Adrenal gland (tissue), 19 donors: ENCODE measurements at places on chromosomes 4 and X.
A peak's percentile ranks its signal among the peaks of the same experiment; 100 is the strongest.

DNA sequence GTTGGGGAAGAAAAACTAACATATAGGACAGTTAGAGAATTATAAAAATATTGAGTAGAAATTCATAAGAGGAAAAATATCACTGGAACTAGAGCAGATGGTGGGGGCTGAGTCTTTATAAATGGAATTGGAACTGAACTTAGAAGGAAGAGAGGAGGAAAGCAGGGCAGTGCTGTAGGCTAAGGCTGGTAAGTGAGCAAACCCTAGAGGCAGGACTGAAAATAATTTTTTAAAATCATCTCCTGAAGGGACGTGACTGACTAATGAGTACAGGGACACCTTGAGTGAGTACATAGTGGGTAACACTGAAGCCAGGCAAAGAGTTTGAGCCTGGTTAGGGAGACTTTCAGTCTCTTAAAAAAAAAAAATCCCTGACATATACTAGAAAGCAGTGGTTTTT, 63.3 kb downstream of the GALNT7 start:
- no peak for DNase-seq

DNA sequence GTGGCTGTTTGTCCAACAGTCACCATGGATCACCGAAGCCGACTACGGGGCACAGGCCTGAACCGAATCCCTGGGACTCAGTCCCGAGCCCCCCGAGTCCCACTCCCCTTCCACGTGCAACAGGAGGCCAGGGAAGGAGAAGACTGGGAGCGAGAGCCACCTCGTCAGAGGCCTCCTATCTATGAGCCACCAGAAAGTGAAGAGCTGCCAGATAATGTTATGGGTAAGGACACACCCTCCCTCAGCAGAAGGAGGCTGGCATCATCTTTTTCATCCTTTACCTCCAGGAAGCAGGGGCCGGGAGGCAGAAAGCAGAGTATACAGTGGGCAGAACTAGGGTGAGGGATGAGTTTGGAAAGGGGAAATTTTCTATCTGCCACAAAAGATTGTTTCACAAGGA, 2.8 kb upstream of the PRDX4 start:
- DNase-seq = no peak

DNA sequence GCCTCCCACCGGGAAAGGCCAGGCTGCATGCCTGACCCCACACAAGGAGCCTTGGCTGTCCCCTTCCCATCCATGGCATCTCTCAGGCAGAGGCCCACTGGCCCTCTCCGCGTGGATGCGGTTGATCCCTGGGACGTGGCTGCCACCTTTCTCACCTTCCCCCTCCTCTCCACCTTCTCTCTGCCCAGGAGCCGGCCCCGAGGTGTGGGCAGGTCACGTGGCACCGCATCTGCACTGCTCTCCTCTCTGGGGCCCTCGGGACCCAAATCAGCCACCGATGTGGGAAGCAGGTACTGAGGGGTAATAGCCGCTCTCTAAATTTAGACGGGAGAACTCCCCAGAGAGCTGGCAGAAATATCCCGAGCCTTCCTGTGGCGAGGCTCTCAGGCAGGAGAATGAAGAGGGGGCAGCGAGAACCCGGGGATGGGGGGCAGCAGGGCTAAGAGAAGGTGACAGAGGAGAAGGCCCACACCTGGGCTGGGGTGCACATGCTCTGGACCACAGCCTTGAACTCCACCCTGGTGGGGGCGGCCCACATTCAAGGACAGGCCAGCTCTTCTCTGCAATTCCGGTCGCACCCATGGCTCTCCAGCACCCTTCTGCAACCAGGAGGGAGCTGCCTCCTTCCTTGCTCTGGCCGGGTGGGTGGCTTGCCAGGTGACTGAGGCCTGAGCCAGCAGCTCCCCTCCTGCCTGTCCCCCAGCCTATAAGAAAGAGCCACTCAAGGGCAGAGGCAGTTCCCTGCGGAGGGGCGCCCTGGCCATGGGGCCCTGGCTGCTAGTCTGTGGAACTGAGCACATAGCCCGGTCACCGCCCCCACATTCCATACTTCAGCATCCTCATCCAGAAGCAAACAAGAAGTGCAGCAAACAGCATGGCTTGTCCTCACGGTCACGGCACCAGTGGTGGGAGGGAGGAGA, 9.6 kb upstream of the DUSP9 start:
- no peak for DNase-seq

DNA sequence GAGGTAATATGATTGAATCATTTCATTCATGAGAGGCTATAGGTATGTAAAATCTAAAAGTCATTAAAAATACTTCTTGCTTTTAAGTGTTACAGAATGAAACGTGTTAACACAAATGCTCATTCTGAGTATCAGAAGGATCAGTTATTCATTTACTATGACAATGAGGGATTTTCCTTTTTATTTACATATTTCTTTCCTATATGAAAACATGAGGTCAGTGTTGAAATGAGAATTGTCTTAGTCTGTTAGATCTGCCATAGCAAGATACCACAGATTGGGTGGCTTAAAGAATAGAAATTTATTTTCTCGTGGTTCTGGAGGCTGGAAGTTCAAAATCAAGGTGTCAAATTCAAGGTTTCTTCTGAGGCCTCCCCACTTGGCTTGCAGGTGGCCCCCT, 181.2 kb downstream of the ARHGAP10 start:
- no peak for DNase-seq

GRCh38 chr4:107913283-107913899, 18.0 kb upstream of the CYP2U1 start:
- peak; percentile 57 for DNase-seq

- no peak for DNase-seq
Measured at GRCh38 chrX:154800478-154801210, 4.6 kb downstream of the MPP1 start.

DNA sequence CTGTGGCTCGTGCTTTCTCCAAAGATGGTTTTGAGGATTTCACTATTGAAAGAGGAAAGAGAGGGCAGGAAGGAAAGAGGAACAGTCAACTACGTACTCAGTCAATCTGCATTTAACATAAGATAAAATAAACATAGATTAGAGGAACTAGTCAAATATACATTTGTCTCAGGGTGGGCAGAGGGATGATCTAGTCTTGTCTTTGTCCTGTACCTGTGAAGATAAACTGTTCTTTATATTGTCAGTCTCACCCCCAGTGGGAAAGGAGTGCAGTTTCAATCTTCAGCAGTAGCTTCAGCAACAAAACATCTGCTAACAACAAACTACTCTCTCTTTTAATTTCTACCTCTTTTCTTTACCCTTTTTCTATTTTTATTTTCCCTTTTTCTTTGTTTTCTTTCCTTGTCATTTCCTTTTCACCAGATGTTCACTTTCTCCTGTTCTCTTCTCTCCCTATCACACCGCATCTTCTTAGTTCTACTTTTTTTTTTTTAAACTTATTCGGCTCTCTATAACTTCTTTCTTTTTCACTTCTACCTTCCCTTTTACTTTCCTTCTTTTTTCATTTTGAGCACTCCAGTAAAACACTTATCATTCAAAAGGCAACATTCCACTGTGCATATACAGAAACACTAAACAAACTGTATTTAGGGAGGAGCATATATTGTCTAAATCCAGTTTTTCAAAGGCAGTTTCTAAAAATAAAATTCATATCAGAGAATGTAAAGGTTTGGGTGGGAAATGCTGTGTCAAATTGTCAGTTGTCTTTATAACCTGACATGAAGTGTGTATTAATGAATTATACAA, 51.4 kb upstream of the GUCY1A1 start:
- DNase-seq = no peak

DNA sequence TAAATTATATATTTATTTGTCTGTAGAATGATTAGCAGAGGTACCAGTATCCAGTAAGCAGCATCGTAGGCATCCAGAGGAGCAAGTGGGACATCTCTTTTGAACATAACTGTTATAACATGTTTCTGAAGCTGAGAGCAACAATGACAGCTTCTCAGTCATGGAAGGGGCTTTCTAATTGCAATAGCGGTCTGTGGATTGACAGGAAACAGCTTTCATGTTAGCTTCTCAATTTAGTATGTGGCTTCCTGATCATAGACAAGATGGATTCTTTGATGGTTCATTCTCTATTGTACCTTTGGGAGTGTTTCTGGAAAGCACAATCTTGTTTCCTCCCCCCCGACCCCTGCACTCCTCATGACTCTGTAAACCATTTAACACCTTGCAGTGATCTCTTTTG, 434.6 kb upstream of the GNPDA2 start:
- no peak for DNase-seq

- no peak for DNase-seq
Measured at GRCh38 chr4:8558080-8558960, 21.9 kb upstream of the GPR78 start.

GRCh38 chrX:40171513-40172400, 74.0 kb upstream of the BCOR start:
- DNase-seq = peak; percentile 23

GRCh38 chrX:39602195-39602594, 495.6 kb downstream of the BCOR start:
- no peak for DNase-seq

DNA sequence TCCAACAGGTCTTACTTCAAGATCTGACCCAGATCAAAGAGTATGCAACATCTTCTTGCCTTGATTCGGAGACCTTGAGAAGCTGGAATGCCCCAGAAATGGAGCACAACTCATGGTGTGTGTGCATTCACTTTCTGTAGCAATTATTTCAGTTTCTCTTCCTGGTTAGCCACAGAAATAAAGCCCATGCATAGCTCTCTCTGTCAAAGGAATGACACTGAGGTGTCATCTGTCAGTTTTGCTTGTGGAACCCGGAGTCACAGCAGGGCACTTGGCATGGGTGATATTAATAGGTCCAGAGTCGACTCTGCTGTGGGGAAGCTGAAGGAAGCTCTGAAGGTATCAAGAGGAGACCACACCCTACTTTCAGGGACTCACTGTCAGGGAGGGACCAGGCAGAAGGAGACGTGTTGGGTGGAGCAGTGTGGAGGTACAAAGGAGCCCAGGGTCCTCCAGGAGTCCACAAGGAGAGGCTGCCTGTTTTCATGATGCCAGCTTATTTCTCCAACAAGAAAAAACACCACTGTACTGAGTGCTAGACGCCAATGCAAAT, 10.7 kb downstream of the CLNK start:
- DNase-seq = no peak

GRCh38 chr4:54662123-54662522, 4.4 kb downstream of the KIT start:
- DNase-seq = no peak

DNA sequence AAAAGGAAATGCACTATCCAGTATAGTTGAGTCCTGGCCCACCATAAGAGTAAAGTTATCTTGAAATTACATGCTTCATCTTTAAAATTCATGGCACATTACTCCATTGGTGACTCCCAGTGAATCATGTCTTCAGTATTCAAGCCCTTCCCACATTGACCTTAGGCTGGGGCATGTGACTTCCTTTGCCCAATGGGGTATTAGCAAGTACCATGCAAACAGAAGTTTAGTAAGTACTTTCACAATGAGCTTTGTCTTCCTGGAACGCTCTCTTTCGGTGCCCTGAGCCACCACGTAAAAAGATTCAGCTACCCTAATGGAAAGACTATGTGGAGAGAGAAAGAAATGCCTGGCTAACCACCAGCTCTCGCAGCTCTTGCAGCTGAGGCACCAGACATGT, 235.4 kb downstream of the HNRNPD start:
- no peak for DNase-seq

DNA sequence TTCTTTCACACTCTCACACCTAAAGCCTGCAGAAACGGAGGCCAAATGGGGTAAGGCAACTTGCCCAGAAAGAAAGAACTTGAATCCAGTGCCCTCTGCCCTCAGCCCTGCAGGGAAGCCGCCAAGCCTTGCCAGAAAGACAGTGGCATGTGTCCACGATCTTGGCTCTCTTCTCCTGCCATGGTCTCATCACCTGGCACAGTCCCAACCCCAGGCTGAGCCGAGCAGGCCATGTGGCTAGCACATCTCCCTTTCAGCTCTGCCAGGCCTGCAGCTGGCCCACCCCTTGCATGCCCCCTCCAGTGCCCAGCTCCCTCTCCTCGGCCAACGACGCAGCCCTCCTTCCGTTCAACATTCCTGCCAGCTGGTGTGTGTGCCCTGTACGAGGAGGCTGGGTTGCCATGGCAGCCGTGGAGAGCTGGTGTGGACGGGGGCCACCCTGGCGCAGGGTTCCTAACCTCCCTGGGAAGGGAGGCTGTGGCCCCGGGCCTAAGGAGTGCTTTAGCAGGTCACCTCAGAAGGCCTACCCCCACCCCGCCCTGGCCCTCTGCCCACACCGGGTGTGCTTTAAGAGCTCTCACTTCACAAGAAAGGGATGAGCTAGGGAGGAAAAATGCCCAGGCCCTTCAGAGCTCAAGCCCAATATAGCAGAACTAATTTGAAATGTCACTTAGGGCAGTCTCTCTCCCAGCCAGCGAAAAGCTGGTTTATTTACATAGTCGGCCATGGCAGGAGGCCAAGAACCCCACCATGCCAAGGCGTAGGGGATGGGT, 73.0 kb upstream of the PJA1 start:
- DNase-seq = no peak

DNA sequence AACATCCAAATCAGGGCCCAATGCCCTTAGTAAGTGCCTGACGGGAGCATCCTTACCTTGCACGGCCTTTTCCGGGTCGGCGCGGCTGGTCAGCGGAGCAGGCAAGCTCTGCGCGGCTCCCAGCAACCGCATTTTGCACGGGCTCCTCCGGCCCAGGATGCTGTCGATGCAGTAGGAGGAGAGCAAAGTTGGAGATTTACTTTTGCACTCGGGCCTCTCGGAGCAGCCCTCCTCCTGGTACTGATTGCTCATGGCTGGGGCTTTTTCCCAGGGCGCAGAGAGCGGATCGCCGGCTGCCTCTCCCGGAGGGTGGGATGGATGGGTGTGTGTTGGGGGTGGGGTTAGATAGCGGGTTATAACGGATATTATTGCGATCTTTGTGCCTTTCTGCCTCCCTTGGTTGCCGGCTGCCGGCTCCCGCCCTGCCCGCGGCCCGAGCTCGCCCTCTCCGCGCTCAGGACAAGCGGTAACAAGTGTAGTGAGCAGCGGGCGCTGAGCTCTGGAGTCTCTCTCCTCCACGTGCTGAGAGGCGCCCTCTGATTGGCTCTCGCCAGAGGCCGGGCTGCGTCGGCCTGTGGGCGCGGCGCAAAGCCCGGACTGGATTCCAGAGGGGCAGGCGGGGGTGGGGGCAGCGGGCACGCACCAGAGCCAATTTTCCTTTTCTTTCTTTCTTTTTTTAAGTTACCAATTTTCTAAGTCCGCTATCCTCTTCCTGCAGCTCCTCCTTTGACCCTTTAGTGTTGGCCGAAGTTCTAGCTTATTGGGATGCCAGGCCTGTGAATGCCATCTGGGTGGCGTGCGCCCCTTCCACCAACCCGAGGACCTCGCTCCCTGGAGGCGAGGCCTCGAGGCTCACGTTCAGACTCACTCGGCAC, at the start of gene ARX:
Gene ARX (minus strand): TSS at position 480 of the 875 bp plus-strand sequence. CDS start 228 bp downstream, at position 252.
- DNase-seq = peak; percentile 54

DNA sequence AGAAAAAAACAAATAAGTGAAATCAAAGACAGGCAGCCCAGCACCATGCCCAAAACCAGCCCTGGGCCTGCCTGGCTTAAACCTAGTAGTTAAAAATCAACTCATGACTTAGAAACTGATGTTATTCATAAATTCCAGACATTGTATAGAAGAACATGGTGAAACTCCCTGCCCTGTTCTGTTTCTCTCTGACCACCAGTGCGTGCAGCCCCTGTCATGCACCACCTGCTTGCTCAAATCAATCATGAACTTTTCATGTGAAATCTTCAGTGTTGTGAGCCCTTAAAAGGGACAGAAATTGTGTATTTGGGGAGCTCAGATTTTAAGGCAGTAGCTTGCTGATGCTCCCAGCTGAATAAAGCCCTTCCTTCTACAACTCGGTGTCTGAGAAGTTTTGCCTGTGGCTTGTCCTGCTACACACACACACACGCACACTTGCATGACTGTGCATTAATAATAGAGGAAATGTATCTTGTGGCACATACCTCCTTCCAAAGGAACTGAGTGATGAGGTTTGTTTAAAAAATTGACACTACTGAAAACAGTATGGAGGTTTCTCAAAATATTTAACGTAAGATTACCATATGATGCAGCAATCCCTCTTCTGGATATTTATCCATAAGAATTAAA, 39.2 kb upstream of the UGT2B7 start:
- DNase-seq = no peak
